ENCODE measurements at places on chromosomes 5 and 9.

GRCh38 chr5:32339878-32340277 is 27.1 kb upstream of the MTMR12 start:
- peaks cover 7% of the 10 kb centered on the region for H3K36me3 ChIP-seq
- DNase-seq: no peak
- peaks cover 6% of the 10 kb centered on the region for H3K27me3 ChIP-seq
- H3K27ac ChIP-seq: no peak overlapping the region
- no peak overlapping the region for H3K4me3 ChIP-seq
- H3K4me1 ChIP-seq: no peaks in the 10 kb centered on the region

- H3K4me1 ChIP-seq: peaks cover 7% of the 10 kb centered on the region
- no peak for DNase-seq
- H3K27me3 ChIP-seq: no peaks in the 10 kb centered on the region
- H3K27ac ChIP-seq: no peak overlapping the region
- H3K4me3 ChIP-seq: no peak overlapping the region
- peaks cover 8% of the 10 kb centered on the region for H3K36me3 ChIP-seq
Observed at GRCh38 chr9:92380603-92381002, 23.8 kb downstream of the OGN start.

- H3K27ac ChIP-seq: no peak overlapping the region
- H3K36me3 ChIP-seq: no peaks in the 10 kb centered on the region
- H3K4me3 ChIP-seq: no peak overlapping the region
- H3K27me3 ChIP-seq: peaks cover 8% of the 10 kb centered on the region
- DNase-seq: no peak
- H3K4me1 ChIP-seq: no peaks in the 10 kb centered on the region
Observed at GRCh38 chr5:135671966-135672365, 93.2 kb upstream of the CXCL14 start.

DNA sequence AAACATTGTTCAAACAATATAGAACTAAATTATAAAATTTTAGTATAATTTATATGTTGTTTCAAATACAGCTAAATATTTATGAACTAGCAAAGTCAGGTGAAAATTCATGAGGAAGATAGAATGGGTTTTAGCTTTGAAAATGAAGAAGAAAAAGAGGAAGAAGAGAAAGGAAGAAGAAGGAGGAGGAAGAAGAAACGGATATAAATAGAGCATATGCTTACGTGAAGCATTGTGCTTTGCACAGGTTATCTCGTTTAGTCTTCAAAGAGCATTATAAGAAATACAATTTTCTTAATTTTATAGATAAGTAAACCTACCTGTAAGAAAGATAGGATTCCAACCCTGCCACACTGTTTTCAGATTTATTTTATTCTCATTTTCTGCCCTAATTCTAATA is 620.6 kb upstream of the DAB2 start:
- H3K4me3 ChIP-seq: no peak overlapping the region
- H3K4me1 ChIP-seq: peaks cover 9% of the 10 kb centered on the region
- peaks cover 8% of the 10 kb centered on the region for H3K27me3 ChIP-seq
- no peak for DNase-seq

- DNase-seq: no peak
- peaks cover 11% of the 10 kb centered on the region for H3K4me1 ChIP-seq
- no peak overlapping the region for H3K4me3 ChIP-seq
- H3K27ac ChIP-seq: peak overlapping the region; percentile 57
Observed at GRCh38 chr5:87400305-87400899, 12.3 kb downstream of the CCNH start.

- peaks cover 25% of the 10 kb centered on the region for H3K4me1 ChIP-seq
- H3K27me3 ChIP-seq: peaks cover 10% of the 10 kb centered on the region
- no peak overlapping the region for H3K4me3 ChIP-seq
- H3K27ac ChIP-seq: no peak overlapping the region
- DNase-seq: no peak
Observed at GRCh38 chr9:95459178-95459577, 57.6 kb downstream of the PTCH1 start.

DNA sequence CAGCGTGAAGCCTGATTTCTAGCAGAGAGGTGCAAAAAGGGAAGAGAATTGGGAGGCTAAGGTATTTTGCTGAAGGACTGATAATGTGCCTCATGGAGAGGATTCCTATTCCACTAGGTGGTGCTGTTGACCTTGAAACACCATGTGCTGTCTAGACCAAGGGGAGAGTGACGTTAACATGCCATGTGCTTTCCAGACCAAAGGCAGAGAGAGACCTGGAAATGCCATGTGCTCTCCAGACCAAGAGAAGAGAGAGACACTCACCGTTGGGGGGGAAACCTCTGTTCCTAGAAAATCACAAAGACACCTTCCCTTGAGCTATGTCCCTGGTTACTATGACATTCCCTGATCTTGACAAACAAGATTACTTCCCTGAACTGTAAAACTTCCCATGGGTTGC is 286.0 kb upstream of the TUSC1 start:
- no peak overlapping the region for H3K4me3 ChIP-seq
- H3K4me1 ChIP-seq: no peaks in the 10 kb centered on the region
- no peaks in the 10 kb centered on the region for H3K27me3 ChIP-seq
- H3K27ac ChIP-seq: no peak overlapping the region
- H3K36me3 ChIP-seq: no peaks in the 10 kb centered on the region

DNA sequence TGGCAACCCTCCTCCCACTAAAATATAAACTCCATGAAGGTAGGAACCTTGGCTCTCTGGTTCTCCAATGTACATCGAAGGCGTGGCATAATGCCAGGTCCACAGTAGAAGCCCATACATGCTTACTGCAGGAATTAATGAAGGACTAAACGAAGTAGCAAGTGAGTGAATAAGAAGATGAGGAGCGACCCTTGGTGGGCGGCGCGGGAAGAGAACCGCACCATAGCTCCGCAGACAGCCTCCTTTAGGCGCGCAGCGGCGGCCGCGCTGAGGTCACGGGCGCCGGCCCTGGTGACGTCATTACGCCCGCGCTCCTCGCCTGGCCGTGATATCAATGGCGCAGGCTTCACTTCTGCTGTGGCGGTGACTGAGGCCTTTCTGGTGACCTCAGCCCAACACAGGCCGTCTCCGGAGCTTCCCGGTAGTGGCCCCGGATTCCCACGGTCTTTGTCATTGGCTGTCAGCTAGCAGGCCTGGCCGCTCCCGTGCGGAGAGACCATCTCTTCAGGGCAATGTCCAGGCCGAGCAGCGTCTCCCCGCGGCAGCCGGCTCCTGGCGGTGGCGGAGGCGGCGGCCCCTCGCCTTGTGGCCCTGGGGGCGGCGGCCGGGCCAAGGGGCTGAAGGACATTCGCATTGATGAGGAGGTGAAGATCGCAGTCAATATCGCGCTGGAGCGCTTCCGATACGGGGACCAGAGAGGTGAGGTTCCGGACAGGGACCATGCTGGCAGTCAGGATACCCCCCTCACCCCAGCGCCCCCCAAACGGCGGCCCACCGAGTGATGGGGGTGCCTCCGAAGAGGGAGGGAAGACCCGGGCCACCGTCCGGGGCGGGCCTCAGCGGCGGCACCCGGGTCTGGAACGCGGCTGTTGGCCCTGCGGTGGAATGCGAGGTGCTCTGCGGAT is at the start of gene YTHDC2:
Gene YTHDC2 (plus strand): TSS at position 311 of the 905 bp plus-strand sequence. CDS start 202 bp downstream, at position 513.
- H3K4me3 ChIP-seq: peak within 1 kb of the TSS; percentile 97
- peak; percentile 93 for DNase-seq
- peak within 1 kb of the TSS; percentile 97 for H3K27ac ChIP-seq
- H3K27me3 ChIP-seq: peaks cover 18% of the 10 kb centered on the region

DNA sequence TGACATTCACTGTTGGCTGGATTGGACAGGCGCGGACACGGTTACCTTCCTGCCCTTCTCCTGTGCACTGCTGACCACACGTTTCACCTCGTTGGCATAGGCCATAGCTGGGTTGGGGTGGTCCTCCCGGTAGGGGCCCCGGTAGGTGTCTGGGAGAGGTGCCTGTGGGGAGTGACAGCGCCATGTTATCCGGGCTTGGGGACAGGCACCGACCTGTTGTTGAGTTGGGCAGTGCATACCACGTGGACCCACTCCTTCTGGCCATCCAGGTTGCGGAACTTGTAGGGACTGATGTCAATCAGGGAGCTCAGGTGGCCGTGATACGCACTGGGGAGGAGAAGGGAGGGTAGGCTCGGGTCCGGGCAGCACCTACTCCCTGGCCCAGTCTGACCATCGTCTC is 8.2 kb downstream of the PHYKPL start:
- H3K4me1 ChIP-seq: peaks cover 47% of the 10 kb centered on the region
- no peak for DNase-seq
- H3K4me3 ChIP-seq: no peak overlapping the region
- no peak overlapping the region for H3K27ac ChIP-seq
- no peaks in the 10 kb centered on the region for H3K27me3 ChIP-seq

DNA sequence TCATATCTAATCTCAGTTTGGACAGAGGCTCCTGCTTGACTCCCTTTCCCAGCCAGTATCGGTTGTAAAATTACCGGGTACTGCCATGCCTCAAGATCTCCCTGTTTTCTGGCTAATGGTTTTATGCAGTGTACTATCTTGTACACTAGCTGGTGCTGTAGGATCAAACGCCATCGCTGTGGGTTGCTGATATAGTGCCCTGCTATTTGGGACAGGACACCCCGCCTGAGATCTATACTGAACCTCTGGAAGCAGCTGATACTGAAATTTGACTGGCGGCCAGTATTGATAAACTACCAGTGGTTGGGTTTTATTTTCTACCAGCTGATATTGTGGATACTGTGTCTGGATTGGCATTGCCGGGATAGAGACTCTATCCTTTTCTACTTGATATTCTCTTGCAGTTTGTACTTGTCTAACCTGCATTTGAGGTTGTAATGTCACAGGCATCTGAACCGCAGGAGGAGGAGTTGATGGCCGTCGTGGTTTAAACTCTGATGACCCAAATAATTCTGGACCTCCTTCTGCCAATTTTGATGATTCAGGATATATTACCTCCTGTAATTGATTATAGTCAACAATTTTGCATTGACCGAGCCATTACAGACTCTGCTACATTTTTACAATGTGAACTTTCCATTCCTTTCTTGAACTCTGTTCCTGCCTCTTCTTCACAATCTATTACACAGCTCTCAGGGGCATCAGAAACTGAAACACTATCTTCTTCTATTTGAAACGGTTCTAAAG is 112.5 kb upstream of the LARP1 start:
- H3K4me3 ChIP-seq: no peak overlapping the region
- H3K36me3 ChIP-seq: no peaks in the 10 kb centered on the region
- H3K4me1 ChIP-seq: peaks cover 12% of the 10 kb centered on the region
- H3K27me3 ChIP-seq: peaks cover 24% of the 10 kb centered on the region

- no peak overlapping the region for H3K4me3 ChIP-seq
- no peaks in the 10 kb centered on the region for H3K36me3 ChIP-seq
- H3K27me3 ChIP-seq: peaks cover 84% of the 10 kb centered on the region
- no peak for DNase-seq
Observed at GRCh38 chr5:115818821-115819220, 2.4 kb upstream of the CDO1 start.

DNA sequence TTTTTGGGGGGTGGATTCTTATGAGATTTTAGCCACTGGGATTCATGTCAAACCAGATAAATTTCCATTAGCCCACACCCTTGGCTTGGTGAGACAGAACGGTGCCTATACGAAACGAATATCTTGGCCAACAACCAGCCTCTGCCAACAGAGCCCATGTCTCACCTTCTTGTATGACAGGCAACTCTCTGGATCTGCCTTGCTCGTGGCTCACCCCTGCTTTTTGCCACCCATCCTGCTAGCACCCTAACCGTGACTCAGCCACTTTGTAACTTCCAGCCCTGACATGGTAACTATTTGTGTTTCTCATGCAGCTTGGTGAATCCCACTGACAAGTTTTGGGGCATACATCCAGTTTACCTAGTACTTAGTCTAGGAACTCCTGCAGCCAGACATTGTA is 457.0 kb downstream of the SPATA31D1 start:
- no peaks in the 10 kb centered on the region for H3K27me3 ChIP-seq
- H3K36me3 ChIP-seq: peaks cover 2% of the 10 kb centered on the region
- no peak overlapping the region for H3K4me3 ChIP-seq
- no peak for DNase-seq

DNA sequence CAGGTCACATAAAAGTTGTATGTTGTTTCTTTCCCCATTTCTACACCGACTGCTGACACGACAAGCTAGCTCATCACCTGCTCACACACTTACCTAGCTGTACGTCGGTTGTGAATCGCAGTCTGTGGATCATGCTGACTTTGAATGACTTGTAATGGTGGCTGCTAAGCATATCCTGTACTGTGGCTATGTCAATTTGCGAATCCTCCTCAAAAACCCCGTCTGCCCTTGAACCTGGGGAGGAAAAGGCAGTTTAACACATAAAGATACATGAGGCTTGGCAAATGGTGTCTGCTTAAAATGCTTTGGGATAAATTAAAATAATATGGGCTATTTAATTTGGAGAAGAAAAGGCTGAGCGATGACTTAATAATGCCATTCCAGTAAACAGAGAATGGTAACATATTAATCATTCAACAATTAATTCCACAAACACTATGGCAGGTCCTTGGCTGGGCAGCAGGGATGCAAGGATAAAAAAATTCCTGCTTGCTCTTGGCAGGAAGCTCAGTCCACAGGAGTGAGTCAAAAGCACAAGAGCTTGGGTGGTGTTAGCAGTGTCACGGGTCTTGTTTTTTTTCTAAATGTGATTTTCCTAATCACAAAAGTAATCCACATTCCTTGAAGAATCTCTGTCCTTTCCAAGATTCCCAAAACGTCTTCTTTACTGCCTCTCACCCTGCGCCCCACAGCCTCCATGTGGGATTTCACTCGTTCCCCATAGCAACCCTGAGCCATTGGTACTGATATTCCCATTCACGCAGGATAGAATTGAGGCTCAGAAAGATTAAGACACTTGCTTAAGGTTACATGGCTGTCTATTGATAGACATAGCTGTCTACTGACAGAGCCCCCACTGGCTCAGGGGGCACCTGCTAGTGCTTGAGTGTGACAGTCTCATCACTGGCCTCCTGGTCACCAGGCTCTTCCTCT is 222.4 kb downstream of the MAPKAP1 start:
- H3K36me3 ChIP-seq: no peaks in the 10 kb centered on the region
- H3K27me3 ChIP-seq: no peaks in the 10 kb centered on the region
- no peak overlapping the region for H3K4me3 ChIP-seq
- no peaks in the 10 kb centered on the region for H3K4me1 ChIP-seq
- DNase-seq: no peak

DNA sequence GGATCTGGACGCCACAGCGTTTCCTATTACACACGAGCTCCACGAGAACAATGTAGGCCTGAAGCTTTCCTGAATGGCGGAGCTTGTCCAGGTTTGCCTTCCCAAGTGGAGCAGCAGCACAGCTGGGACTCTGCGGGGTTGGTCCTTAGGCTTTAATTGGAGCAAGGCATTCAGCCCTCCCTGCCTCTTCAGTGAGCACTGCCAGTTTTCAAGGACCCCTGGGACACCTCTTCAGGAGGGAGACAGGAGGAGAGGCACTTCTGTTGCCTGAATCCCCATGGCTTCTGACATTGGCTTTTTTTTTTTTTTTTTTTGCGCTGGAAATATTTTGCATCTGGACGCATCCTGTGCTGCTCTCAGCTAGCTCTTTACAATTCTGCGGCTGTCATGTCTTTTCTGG is 179.4 kb downstream of the SEMA6A start:
- no peak overlapping the region for H3K4me3 ChIP-seq
- no peaks in the 10 kb centered on the region for H3K36me3 ChIP-seq
- no peaks in the 10 kb centered on the region for H3K4me1 ChIP-seq
- no peak overlapping the region for H3K27ac ChIP-seq
- no peak for DNase-seq
- no peaks in the 10 kb centered on the region for H3K27me3 ChIP-seq

- DNase-seq: no peak
- no peak overlapping the region for H3K27ac ChIP-seq
- H3K36me3 ChIP-seq: no peaks in the 10 kb centered on the region
- peaks cover 21% of the 10 kb centered on the region for H3K4me1 ChIP-seq
- peaks cover 62% of the 10 kb centered on the region for H3K27me3 ChIP-seq
Observed at GRCh38 chr5:52987711-52988331, 1.3 kb upstream of the ITGA2 start.

GRCh38 chr9:71518045-71518827 is 250.1 kb downstream of the CEMIP2 start:
- no peak overlapping the region for H3K4me3 ChIP-seq
- peaks cover 33% of the 10 kb centered on the region for H3K27me3 ChIP-seq
- no peaks in the 10 kb centered on the region for H3K36me3 ChIP-seq
- H3K4me1 ChIP-seq: no peaks in the 10 kb centered on the region
